Neuronal stem cell (in vitro differentiated cells): ENCODE measurements at places on chromosomes 1 and 21.

GRCh38 chr1:233293556-233294446, 1.7 kb downstream of the PCNX2 start:
- DNase-seq, result no peak

DNA sequence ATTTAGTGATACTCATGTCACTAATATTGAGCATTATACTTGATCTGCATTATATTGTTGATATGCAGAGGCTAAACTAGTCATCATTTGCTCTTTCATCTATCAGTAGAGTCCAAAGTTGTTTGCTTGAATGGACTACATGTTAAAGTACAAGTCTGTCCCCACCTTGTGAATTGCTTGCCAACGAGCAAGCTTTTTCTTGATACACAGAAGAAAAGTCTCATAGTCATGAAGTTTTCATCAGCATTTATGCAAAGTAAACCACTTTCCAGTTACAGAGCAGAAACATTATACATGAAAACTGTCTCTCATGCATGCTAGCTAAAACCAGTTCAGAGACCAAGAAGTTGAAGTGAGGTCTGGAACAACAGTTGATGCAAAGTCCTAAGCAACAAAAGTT, 13.0 kb downstream of the SFPQ start:
- DNase-seq, result no peak

DNA sequence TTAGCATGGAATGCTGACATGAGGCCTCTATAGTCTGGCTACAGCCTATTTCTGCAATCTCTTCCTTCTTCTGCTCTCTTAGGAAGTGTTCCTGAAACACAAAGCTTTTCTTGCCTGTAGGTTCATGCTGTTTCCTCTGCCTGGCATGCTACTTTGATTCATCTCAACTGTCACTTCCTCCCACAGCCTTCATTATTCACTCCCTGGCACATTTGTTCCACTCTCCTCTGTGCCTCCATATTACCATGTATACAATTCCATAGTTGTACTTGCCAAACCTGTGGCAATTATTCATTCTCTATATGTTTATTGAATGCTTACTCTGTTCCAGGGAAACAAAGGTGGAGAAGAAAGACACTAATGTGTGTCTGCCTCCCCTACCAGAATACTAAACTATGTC, 210.2 kb downstream of the LRRC7 start:
- DNase-seq, result no peak

- no peak for DNase-seq
Measured at GRCh38 chr21:28540514-28540913, 452.2 kb downstream of the LTN1 start.

GRCh38 chr1:218775501-218776021, 398.1 kb upstream of the LYPLAL1 start:
- DNase-seq, result no peak

- peak; percentile 78 for DNase-seq
Measured at GRCh38 chr1:83741348-83741747, 257.6 kb downstream of the TTLL7 start.

DNA sequence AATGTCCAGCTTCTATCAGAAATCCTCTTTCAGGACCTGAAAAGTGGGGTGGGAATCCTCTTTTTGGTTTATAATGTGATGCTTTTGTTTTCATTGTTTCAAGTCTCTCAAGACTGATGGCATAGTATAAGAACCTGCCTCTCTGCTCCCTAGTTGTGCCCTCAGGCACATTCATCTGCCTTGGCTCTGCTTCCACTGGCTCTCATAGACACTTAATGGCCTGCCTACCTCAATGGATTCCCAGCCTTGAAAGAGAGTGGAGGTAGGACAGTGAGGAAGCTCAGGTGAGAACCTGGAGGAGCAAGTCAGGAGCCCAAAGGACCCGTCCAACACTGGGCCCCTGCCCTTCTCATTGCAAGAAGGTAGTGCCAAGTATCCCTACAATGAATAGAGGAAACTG, 4.8 kb downstream of the TTLL7 start:
- DNase-seq, result no peak

DNA sequence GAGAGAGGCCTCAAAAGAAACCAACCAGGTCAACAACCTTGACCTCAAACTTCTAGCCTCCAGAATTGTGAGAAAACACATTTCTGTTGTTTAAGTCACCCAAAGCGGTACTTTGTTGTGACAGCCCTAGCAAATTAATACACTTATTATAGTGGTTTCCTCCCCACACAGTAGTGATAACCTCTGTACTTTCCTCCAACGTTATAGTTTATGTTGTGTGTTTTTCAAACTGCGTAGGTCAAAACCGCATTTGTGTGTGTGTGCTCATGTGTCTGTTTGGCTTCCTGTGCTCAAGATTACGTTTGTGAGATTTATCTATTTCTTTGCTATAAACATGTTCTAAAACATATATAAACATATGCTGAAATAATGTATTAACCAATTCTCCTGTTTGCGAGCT, 667.8 kb upstream of the USP24 start:
- no peak for DNase-seq

- DNase-seq, result no peak
Measured at GRCh38 chr21:38417726-38418125, 80.6 kb downstream of the ERG start.

DNA sequence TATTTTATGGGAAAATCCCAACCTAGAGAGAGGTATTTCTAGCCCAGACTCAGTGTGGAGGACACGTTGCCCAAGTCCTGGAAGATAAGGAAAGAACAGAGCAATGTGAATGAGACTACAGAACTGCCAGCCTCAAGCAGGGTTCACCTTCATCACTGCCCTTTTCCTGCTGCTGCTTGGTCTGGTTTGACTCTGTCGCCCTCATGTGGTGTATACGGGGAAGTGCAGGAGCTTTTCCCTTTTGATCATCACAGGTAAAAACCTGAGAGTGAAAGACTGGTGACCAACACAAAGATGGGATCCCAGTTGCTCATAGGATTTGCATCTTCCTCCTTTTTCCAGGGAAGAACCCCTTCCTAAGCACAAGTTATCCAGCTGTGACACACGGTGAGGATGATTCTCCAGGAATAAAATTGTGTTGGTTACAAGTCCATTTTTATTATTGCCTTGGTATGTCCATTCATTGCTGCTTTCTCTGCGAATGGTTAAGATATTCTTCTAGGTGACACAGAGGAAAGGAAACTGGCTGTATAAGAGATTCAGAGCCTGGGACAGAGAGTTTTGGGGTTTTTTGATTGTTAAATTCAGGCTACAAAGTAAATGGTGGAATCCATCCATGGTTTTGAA, 89.5 kb upstream of the CD53 start:
- DNase-seq, result peak; percentile 48

DNA sequence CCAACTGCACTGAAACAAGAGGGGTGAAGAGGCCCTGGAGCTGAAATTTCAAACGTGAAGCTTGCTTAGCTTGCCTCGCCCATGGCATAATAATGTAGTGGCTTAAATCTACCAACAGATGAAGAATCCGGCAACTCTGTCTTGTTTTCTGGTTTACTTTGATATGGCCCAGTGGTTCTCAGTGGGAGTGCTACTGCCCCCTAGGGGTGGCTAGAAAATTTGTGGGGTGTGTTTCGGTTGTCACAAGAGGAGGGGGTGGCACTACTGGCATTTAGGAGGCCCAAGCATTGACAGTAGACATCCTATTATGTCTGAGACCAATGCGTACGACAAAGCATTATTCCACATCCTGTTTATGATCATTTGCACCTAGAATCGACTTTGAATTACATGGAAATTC, 51.9 kb upstream of the C8B start:
- DNase-seq, result no peak

DNA sequence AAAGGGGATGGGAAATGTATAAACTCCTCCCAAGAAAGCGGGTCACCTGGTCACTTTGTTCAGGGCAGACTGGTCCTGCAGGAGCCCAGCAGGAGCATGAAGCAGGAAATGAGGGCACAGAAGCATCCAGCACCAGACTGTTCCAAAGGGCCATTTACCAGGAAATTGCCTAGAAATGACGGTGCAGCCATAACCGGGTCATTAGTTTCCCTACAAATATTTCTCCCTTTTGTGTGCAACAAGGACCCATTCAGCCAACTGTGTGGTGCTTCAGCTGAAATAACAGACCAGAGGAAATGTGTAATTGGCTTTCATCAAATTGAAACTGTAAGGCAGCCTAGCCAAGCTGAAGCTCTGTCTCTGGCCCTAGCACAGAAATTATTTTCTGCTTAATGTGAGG, 7.6 kb upstream of the CTTNBP2NL start:
- no peak for DNase-seq

DNA sequence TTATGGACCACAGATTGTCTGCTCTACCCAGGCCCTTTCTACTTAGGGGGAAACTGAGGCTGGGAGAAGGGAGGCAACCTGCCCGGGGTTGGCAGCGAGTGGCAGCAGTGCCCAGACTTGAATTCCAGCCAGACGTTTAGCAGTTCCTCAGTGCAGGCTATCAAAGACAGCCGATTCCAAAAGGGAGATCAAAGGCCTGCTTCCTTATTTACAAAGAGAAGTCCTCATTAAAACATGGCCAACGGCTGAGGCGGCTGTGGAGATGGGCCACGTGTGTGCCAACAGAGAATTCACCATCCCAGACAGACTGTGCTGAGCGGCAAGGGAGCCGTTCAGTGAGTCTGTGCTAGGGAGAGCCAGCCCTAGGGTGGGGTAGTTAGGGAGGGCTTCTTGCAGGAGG, 27.7 kb downstream of the C1QB start:
- no peak for DNase-seq

DNA sequence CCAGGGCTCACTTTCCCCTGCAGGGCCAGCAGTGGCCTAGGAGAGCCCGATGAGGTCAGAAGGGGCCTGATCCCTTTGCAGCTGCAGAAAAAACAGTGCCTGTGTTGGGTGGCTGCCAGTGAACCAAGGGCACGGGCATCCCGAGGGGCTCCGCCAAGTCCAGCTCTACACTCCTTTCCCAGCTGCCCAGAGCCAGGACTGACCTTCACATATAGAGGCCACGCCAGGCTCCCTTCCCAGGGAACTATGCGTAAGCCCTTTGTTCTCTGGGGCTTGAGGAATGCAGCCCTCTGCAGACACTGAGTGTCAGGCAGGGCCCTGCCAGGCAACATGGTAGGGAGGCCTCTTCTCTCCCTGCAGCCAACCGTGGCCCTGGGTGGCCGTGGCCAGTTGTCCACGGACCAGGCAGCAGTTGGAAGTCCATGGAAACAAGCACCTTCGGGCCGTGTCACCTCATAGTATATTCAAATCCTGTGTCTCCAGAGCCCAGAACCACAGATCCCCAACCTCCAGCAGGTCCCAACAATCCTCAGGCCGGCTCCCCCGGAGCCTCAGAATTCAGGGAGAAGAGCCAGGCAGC, 194.0 kb downstream of the NPHP4 start:
- peak; percentile 42 for DNase-seq

GRCh38 chr1:12598974-12599373, 19.0 kb downstream of the DHRS3 start:
- no peak for DNase-seq

DNA sequence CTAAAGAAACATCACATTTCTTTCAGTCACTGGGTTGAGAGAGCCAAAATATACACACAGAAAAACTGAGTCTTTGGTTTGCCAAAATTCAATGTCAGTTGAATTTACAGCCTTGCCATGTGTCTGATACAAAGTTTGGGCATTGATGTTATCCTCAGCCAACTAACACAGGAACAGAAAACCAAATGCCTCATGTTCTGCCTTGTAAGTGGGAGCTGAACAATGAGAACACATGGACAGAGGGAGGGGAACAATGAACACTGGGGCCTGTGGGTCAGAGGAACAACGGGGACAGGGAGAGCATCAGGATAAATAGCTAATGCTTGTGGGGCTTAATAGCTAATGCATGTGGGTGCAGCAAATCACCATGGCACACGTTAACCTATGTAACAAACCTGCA, 39.6 kb upstream of the C21orf91 start:
- DNase-seq, result peak; percentile 15

DNA sequence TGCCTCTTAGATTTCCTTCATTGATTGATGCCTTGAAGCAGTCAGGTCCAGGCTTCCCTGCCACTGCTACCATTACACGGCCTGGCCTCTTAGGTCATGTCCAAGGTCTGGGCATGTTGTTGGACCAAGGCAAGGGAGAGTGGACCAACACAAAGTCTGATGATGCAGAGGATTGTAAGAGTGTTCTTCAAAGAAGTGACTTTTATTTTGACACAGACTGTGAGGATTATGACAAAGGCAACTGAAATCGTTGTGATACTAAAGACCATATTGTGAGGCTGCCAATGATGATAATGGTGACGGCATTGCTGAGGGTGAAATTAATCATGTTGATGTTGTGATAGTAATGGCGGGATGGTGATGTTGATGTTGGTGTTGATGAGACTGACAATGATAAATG, 149.5 kb downstream of the GRIK3 start:
- DNase-seq, result no peak

- DNase-seq, result peak; percentile 41
Measured at GRCh38 chr1:210132582-210132981, 100.0 kb upstream of the SERTAD4 start.

DNA sequence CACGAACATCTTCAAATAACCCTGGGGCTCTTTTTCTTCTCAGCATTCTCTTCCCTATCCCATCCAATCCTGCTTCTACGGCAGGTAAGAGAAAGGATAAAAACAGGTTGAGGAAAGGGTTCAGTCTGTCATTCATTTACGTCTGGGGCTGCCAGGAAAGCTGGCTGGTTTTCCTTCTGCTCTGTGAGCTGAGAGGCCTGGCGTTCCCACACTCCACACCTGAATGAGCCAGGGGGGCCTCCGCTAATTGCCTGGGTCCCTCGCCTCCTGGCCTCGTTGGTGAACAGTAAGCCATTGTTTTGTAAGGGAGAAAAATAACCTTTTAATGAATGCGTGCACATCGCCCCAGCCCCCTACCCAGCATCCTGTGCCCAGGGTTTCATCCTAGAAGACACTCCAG, 70.8 kb upstream of the SIM2 start:
- no peak for DNase-seq

DNA sequence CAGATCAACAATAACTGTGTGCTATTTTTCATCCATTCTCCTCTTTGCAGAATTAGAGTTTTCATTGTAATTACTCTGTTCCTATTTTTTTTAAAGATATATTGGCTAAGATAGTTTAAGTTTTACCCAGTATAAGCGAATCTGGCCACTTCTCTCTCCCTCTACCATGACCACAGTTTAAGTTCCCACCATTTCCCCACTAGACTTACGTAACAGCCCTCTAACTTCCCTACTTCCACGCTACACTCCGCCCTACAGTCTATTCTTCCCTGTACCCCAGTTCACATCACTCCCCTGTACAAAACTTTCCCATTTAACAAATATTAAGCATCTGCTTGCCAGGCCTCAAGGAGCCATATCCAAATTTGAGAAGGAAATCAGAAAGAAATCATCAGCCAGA, 16.5 kb downstream of the CTSK start:
- no peak for DNase-seq

DNA sequence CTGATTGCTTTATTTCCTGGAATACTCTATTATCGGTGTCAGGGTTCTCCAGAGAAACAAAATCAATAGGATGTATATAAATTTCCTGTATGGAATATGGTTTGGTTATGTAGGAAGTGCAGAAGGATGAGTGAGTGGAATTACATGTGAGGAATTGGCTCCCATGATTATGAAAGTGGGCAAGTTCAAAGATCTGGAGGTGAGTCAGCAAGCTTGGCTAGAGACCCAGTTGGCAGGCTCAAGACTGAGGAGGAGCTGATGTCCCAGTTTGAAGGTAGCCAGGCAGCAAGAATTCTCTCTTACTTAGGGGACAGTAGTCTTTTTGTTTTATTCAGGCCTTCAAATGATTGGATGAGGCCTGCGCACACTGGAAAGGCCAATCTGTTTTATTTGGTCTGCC, 57.5 kb downstream of the MAP3K7CL start:
- no peak for DNase-seq

GRCh38 chr1:155975375-155976061, 2.8 kb downstream of the ARHGEF2 start:
- no peak for DNase-seq
